ENCODE measurements at places on chromosomes 3 and 15.

DNA sequence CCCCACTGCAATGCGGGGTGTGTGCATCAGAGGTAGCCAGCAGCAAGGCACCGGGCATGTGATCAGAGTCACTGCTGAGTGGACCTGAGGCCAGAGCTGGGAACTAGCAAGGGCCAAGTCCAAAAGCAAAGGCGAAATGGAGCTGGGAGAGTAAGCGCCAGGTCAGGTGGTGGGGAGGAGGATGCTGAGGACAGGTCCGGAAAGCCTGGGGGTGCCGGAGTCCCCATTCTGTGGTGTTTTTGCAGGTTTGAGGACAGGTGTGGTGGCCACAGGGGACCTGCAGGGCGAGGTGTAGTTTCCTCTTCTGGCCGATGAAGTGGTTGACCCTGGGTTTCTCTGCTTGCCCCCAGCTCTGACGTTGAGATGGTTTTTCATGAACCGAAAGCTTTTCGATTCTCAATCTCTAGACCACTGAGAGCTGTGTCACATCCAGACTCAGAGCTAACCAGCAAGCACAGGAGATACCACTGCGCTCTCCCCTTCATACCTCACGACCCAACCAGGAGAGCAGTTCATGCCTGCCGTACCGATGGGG, 35.0 kb upstream of the HES1 start:
- DNase-seq, result no peak

GRCh38 chr3:13165576-13165975, 92.3 kb upstream of the IQSEC1 start:
- no peak for DNase-seq

DNA sequence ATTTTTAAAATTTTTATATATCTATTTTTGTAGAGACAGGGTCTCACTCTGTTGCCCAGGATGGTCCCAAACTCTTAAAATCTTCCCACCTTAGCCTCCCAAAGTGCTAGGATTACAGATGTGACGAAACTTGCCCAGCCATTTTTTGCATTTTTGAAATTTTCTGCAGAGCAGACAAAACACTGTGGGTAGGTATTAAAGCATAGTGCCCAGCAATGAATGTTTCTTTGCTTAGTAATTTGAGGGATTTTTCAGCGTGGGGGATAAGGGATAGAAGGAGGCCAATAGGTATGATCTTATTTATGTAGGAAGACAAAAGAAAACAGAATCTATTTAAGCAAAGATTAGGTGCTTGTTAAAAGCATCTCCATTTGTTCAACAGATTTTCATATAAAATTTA, 446.8 kb upstream of the DPH6 start:
- no peak for DNase-seq

DNA sequence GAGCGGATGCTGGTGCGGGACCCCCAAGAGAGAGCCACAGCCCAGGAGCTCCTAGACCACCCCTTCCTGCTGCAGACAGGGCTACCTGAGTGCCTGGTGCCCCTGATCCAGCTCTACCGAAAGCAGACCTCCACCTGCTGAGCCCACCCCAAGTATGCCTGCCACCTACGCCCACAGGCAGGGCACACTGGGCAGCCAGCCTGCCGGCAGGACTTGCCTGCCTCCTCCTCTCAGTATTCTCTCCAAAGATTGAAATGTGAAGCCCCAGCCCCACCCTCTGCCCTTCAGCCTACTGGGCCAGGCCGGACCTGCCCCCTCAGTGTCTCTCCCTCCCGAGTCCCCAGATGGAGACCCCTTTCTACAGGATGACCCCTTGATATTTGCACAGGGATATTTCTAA, 6.9 kb downstream of the ANKRD63 start:
- DNase-seq, result no peak

DNA sequence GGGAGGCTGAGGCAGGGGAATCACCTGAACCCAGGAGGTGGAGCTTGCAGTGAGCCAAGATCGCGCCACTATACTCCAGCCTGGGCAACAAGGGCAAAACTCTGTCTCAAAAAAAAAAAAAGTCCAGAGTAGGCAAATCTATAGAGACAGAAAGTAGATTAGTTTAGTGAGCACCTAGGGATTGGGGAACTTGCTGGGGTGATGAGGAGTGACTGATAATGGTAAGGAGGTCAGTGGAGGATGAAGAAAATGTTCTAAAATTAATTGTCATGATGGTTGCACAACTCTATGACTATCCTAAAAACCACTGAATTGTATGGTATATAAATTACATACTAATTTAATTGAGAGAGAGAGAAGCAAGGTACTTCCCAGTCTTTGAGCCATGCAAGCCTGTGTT, 27.8 kb upstream of the LYZL4 start:
- no peak for DNase-seq

DNA sequence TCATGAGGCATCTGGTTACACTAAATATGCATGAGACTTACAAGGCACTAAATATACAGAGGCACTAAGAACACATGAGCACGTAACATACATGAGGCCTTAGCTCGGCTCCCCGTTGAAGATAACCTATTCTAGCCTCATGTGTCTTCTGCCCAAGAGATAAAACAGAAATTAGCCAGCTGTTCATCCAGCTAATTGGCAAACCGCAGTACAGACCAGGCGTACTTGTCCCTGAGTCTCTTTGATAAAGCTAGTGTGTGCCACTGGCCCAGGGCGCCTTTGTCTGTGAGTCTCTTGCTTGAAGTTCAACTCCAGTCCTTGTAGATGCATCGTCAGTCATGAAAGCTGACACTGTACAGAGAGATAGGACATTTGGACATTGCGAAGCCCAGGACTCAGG, 121.9 kb upstream of the SPATA12 start:
- DNase-seq, result no peak

- no peak for DNase-seq
Measured at GRCh38 chr3:81789691-81790090, 28.2 kb upstream of the GBE1 start.

GRCh38 chr3:73493543-73494308, 131.0 kb downstream of the PDZRN3 start:
- no peak for DNase-seq

DNA sequence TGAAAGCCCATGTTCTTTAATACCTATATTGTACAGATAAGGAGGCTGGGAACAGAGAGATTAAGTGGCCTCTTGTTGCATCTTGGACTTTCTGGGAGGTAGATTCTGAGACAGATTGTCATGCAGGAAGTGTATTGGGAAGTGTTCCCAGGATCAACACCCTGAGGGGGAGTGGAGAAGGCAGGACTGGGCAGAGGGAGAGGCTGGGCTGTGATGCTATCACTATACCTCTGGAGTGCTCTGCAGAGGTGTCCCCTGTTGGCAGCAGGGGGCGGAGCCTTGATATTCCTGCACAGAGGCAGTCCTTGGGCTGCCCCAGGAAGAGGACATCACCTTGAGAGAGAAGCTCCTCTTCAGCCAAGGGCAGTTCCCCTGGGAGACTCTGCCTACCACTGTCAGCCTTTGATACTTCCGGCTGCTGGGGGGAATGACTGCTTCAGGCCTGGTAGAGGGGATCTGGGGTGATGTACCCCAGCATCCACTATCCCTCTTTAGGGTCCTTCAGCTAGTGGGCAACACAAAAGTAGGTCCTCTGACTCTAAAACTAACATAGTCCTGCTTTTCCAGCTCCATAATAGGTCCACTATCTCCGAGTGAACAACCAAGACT, 97.4 kb upstream of the RNU6-1 start:
- no peak for DNase-seq

DNA sequence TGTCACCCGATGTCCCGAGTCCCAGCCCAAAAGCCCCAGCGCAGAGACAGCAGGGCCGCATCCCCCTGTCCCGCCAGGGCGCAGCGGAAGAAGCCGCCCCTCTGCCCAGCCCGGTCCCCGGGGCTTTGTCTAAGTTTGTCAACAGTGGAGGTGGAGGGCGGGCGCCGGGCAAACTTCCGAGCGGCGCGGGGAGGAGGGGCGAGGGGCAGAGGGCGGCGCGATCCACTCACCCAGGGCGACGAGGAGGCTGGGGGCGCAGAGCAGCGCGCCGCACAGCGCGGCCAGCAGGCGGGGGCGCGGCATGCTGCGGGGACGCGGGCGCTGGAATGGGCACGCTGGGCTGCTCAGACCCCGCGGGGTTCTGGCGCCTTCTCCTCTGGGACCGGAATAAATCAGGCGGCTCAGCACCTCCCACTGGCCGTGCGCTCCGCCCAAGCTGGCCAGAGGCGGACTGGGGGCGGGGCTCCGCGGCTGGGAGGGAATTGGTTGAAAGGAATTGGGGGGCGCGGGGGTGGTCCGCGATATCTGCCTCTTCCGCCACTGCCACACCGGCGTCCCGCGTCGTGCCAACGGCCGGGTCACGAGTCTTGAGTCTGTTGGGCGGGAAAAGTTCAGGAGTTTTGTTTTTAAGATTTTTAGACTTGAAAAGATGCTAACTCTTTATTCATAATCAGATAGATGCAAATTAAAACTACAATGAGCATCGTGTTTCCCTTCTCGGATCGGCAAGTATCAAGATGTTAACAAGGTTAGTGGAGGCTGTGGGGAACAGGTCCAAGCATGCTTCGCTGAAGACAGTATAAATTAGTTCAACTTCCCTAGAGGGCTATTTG, at the start of gene MFGE8:
Gene MFGE8, minus strand, starts transcription at position 363 of the 833 bp plus-strand sequence. Its CDS starts 60 bp downstream, at position 303.
- peak; percentile 86 for DNase-seq

DNA sequence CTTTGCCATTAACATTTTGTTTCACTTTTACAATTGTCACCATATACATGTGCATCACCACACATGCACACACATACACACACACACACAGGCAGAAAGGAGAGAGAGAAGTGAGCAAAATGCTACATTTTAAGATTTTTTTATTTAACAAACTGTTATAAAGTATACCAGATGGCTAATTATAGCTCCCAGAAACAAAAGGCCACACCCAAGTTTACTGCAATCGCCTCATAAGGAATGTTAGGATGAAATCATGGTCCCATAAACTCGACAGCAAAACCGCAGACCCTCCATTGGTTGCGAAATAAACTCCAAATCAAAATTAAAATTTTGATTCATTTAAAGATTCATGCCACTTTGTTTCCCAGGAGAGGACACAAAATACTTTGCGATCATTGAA, 16.1 kb upstream of the C15orf61 start:
- no peak for DNase-seq
